ENCODE measurements at places on chromosomes 4 and X.

- DNase-seq, result no peak
Measured at GRCh38 chrX:154401918-154402621, 3.9 kb downstream of the RPL10 start.

DNA sequence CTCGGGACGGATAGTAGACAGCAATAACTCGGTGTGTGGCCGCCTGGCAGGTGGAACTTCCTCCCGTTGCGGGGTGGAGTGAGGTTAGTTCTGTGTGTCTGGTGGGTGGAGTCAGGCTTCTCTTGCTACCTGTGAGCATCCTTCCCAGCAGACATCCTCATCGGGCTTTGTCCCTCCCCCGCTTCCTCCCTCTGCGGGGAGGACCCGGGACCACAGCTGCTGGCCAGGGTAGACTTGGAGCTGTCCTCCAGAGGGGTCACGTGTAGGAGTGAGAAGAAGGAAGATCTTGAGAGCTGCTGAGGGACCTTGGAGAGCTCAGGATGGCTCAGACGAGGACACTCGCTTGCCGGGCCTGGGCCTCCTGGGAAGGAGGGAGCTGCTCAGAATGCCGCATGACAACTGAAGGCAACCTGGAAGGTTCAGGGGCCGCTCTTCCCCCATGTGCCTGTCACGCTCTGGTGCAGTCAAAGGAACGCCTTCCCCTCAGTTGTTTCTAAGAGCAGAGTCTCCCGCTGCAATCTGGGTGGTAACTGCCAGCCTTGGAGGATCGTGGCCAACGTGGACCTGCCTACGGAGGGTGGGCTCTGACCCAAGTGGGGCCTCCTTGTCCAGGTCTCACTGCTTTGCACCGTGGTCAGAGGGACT lies 5.7 kb upstream of the MSANTD1 start:
- no peak for DNase-seq

DNA sequence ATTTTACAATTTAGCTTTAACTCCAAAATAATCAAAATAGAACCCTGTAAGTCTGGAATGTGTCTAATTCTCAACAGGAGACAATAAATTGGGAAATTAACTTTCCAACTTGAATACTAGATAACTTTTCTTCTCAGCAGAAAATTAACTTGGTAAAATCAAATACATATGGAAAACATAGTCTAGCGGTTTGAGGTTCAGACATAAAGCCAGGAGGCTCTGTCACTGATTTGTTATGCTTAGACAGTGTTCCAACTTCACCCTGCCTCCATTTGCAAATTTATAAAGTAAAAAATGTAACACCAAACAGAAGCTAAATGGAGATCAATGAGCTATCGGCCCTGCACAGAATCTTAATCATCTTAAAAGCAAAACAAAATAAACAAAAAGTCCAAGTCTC lies 46.3 kb downstream of the TBCK start:
- no peak for DNase-seq

DNA sequence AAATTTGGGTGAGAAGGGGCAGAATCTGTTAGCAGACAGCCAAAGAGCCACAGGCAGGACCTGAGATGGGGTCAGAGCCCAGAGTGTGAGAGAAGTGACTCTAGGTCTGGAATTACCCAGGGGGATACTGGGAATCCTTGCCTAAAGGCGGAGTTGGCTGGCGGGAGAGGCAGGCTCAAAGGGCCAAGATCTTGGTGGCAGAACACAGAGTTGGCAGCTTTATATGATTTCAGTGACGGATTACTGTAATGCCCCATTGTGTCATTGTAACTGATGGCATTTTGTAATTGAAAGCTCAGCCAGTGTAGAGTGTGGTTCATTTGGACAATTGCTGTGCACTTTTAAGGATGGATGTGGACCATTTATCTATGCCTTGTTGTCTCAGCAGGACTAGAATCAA lies 77.3 kb downstream of the SMIM20 start:
- DNase-seq, result no peak

GRCh38 chrX:49282647-49283011 lies 13.0 kb downstream of the PPP1R3F start:
- DNase-seq, result no peak

DNA sequence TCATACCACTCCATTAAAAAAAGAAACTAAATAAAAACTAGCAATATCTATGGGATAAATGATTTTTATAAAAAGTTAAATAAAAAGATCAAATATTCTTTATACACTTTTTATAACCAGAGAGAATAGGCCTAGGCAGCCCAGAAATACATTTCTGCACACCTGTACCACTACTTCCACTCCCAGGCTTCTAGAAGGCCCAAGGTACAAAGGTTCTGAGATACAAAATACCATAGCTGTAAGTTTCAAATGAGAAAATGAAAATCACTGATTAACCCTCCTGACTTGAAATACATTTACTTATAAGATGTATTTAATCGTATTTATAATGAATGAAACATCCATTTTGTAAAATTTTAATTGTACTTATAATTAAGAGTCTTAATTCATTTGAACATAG lies 226.5 kb upstream of the MAB21L2 start:
- DNase-seq, result no peak

DNA sequence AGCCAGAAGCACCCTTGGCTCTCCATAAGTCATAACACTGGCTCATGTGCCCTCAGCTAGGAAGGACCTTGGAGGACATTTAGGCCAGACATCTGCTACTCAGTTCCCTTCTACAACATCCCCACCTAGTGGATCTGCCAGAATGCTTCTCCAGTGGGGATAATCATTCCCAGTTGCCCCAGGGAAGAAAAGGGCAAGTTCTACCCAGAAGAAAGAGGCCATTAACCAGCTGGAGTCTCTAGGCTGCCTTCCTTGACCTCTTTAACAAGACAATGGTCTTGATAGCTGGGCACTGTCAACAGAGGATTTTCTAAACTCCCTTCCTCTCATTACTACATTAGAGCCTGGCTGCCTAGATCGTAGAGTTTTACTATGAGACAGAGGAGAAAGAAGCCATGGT lies 42.0 kb downstream of the LGI2 start:
- DNase-seq, result peak; percentile 32

DNA sequence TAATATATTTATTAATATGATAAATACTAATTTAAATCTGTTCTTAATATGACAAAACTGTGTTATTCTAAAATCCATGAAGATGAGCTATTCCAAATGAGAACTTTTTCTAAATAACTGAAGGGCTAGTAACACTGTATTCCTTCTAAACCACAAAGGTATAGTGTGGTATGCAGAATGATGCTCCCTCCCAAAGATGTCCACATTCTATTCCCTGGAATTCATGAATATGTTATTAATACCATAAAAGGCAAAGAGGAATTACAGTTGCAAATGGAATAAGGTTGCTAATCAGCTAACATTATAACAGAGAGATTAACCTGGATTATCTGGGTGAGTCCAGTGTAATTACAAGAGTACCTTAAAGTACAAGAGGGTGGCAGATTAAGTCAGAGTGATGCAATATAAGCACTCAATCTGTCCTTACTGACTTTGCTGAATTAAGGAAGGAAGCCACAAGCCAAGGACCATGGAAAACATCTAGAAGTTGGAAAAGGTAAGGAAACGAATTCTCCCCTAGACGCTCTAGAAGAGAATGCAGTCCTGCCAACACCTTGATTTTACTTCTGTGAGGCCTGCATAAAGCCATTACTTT lies 20.7 kb upstream of the MAB21L2 start:
- DNase-seq, result no peak

DNA sequence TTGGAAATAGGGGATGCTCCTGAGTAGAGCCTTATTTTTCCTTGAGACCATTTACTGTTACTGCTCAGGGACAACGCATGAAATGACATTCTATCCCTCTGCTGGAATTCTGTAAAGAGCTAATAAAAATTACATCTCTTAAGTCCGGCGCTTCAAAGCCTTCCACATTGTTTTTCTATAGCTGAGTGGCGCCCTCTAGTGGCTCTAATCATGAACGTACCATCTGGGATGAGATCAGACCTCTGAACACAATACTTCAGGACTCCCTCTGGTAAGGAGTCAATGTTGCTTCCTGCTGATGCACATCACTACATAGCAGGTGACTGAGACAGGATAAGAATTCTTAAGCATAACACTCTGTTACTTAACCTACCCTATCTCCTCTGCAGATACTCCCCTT lies 6.0 kb downstream of the HMGN5 start:
- no peak for DNase-seq

DNA sequence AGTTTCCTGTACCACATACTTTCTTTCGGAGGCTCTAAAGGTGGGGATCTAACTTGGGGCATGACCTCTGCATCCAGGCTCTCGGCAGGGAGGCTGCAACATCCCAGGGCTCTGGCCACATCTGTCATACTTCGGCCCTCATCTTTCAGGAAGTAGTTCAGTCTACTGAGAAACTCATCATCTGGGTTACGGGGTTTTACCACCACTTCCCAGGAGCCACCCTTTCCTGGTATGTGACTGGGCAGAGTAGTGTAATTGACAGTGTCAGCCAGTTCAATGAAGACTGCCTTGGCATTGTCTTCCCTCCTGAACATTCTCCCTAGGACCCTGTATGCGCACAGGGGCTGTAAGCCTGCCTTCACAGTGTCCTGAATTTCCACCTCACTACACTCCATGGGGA lies 2.8 kb downstream of the PNMA5 start:
- DNase-seq, result no peak

DNA sequence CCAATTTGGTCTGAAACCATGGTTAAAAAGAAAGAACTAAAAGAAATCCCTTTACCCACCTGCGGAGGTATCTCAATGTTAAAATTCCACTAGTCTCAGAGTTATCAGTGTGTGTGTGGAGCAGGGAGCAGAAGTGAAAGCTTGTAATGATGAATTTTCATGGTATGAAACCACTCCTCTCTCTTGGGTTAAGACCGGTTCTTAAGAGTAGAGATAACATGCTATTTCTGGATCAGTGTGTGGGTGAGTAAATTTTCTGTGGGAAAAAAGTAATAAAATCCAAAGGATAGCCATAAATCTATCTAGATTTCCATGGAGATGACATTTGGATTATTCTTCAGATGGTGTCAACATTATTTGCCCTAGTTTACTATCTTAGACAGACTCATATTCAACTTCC lies 3.2 kb downstream of the FGF13 start:
- DNase-seq, result no peak
